ENCODE measurements at places on chromosomes 1 and 21.

- DNase-seq, result no peak
Measured at GRCh38 chr1:223221686-223222085, 78.6 kb upstream of the TLR5 start.

DNA sequence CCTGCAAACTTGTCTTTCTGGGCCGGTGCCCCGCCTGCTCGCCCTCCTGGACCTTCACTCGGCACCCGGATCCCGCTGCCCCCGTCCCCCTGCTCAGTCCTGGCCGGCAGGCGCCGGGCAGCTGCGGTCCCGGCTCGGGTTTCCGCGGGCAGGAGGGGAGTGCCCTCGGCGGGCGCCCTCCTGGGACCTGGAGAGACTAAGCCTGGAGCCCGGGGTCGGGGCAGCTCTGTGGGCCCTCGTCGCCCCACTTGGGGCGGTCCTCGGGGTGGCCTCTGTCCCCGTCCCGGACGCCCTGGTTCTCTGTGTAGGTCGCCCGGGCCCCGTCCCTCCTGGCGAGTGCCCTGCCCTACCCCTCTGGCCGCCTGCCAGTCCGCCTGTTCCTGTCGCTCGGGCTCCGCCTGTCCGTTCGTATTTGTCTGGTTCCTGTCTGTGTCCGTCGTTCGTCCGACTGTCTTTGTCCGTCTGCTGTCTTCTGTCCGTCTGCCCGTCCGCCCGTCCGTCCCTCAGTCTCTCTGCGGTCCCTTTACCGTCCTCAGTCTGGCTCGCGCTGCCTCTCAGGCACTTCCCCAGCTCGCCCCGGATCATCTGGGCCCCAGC, 490 bp downstream of the SERINC2 start:
- DNase-seq, result peak; percentile 67

GRCh38 chr1:45359882-45360513, 19.8 kb upstream of the MUTYH start:
- DNase-seq, result peak; percentile 68

DNA sequence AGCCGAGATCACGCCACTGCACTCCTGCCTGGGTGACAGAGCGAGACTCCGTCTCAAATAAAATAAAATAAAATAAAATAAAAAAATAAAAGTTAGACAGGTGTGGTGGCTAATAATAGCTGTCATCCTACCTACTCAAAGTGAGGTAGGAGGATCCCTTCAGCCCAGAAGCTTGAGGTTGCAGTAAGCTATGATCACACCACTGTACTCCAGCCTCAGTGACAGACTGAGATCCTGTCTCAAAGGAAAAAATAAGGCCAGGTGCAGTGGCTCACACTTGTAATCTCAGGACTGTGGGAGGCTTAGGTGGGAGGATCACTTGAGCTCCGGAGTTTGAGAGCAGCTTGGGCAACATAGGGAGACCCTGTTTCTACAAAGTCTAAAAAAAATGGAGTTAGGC, 18.0 kb downstream of the NOL9 start:
- no peak for DNase-seq

DNA sequence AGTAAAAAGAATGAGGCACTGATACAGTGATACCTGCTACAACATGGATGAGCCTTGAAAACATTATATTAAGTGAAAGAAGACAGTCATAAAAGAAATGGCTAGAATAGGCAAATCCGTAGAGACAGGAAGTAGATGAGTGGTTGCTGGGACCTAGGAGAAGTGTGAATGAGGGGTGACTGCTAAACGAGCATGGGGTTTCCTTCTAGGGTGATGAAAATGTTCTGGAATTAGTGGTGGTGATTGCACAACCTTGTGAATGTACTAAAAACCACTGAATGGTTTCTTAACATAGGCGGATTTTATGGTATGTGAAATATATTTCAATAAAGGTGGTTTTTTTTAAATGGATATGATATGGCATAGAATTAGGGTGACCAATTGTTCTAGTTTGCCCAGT, 12.6 kb upstream of the SERINC2 start:
- peak; percentile 68 for DNase-seq
